ENCODE measurements at places on chromosomes 6 and 20.

DNA sequence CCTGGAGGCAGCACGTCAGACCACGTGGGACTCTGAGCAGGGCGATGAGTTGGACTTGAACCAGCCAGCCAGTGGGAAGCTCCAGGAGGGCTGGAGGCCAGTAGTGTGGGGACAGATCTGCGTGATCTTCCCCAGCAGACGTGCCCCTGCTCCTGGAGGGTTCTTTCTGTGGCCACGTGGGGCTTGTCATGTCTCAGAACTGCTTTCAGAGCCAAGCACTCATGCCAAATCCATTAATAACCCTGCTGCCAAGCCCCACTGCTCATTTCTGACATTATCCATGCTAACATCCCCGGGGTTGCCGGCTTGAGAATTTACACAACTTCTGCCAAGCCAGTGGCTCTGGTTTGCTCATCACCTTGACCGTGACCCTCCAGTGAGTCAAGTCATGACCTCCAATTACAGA, 38.3 kb downstream of the SIRPA start:
- DNase-seq = no peak

- DNase-seq = no peak
Measured at GRCh38 chr6:93721386-93722048, 302.2 kb upstream of the EPHA7 start.

GRCh38 chr6:128168244-128168643, 267.4 kb upstream of the THEMIS start:
- DNase-seq = no peak

DNA sequence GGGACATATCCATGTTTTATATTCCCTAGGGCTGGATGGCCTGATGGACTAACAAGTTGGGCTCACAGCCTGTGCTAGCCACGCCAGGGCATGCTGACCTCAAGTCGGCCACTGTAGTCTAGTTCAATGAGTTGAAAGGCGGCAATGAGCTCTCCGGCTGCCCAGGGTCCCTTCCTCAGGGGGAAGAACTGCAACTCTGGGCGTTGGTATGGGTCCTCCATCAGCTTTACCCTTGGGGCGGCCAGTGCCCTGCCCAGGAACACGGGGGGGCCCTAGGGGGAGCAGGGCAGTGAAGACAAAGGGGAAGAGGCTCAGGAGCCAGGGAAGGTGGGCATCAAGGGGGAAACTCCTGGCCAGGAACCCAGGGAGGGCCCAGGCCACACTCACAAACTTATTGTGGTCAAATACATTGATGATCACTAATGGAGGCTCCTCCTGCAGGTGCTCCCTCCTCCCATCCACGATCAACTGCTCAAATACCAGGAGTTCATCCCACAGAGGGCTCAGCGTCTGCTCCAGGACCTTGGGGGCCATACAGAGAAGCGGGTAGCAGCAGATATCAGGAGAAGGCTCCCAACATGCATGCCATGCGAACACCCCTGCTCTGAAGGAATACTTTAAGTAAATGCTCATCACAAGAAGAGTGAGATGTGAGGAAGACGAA, 32.8 kb upstream of the SPAG4 start:
- no peak for DNase-seq

GRCh38 chr6:91420243-91420642, 833.4 kb upstream of the MAP3K7 start:
- no peak for DNase-seq

Data from NCI-H1694 (cell line).